ENCODE measurements at places on chromosomes 16 and 17. TPM values are rescaled to one million over a fixed set of nuclear protein-coding genes. Genes with fewer than 3 reads are reported as not detected.

Gene HP
- 14.1 TPM for polyA plus RNA-seq

Gene RBBP6
- polyA plus RNA-seq, result 39.1 TPM

Gene CIITA
- 67.0 TPM for polyA plus RNA-seq

Gene TK2
- 8.3 TPM for polyA plus RNA-seq

Gene MYO15B
- polyA plus RNA-seq, result 402 TPM

Gene ZFP3
- polyA plus RNA-seq, result 2.8 TPM

Gene MEOX1
- 14.8 TPM for polyA plus RNA-seq

Gene DNAH9
- 0.32 TPM for polyA plus RNA-seq

Gene CRYBA1
- not detected for polyA plus RNA-seq

Gene TRAPPC1
- polyA plus RNA-seq, result 128 TPM

Gene HAGHL
- polyA plus RNA-seq, result 25.7 TPM

Gene KIAA0753
- 5.6 TPM for polyA plus RNA-seq

Gene TNFRSF12A
- 7.7 TPM for polyA plus RNA-seq

Gene KRTAP4-6
- not detected for polyA plus RNA-seq

Gene MYCBPAP
- polyA plus RNA-seq, result 0.18 TPM

Gene HBZ
- polyA plus RNA-seq, result not detected

Gene KRT16
- not detected for polyA plus RNA-seq

Gene UTS2R
- polyA plus RNA-seq, result not detected

Gene PYY
- polyA plus RNA-seq, result not detected

Gene RAB37
- polyA plus RNA-seq, result 37.6 TPM

Gene LRRC37A
- polyA plus RNA-seq, result 1.3 TPM

Gene NPIPA3
- polyA plus RNA-seq, result 0.35 TPM

Gene DHX8
- polyA plus RNA-seq, result 25.6 TPM

Gene DNAAF8
- 0.35 TPM for polyA plus RNA-seq

Gene STX1B
- polyA plus RNA-seq, result 0.29 TPM

Gene ITGA2B
- 0.93 TPM for polyA plus RNA-seq

Gene SMIM5
- 4.7 TPM for polyA plus RNA-seq

Gene C1QL1
- not detected for polyA plus RNA-seq

Gene TMC8
- 103 TPM for polyA plus RNA-seq

Gene P2RX5
- 280 TPM for polyA plus RNA-seq

Gene HAS3
- 0.96 TPM for polyA plus RNA-seq

Gene RAB11FIP3
- 12.3 TPM for polyA plus RNA-seq

Gene LRRC36
- 2.3 TPM for polyA plus RNA-seq

Gene NLRC3
- 15.2 TPM for polyA plus RNA-seq

Gene TEX19
- polyA plus RNA-seq, result not detected

Gene SOX15
- polyA plus RNA-seq, result 0.32 TPM

Gene TBX21
- polyA plus RNA-seq, result 8.3 TPM

Gene CNGB1
- 0.02 TPM for polyA plus RNA-seq

Gene HID1
- 5.2 TPM for polyA plus RNA-seq

Gene KRT27
- 0.12 TPM for polyA plus RNA-seq

Gene MINK1
- polyA plus RNA-seq, result 52.4 TPM

Gene ITGB3
- 0.73 TPM for polyA plus RNA-seq

Gene ALKBH5
- 51.5 TPM for polyA plus RNA-seq

Gene NF1
- polyA plus RNA-seq, result 4.7 TPM

Gene WNK4
- polyA plus RNA-seq, result not detected

Gene KRTAP9-8
- polyA plus RNA-seq, result not detected

Gene TBC1D24
- 2.2 TPM for polyA plus RNA-seq

Gene NACA2
- 0.16 TPM for polyA plus RNA-seq

Gene SLC13A2
- not detected for polyA plus RNA-seq

Gene GRAPL
- 15.5 TPM for polyA plus RNA-seq

Gene KCNJ16
- polyA plus RNA-seq, result 0.46 TPM

Gene OR4D1
- 0.23 TPM for polyA plus RNA-seq

Gene SNX20
- 23.7 TPM for polyA plus RNA-seq

Gene KIF2B
- not detected for polyA plus RNA-seq
